Activated naive CD4-positive, alpha-beta T cell treated with anti-CD3 and anti-CD28 coated beads, Interleukin-2, amount 50 U/mL, for 16 hours (primary cell): ENCODE measurements at places on chromosomes 16 and 17.

GRCh38 chr16:81551821-81552304 lies 107.3 kb downstream of the CMIP start:
- no peak for DNase-seq

DNA sequence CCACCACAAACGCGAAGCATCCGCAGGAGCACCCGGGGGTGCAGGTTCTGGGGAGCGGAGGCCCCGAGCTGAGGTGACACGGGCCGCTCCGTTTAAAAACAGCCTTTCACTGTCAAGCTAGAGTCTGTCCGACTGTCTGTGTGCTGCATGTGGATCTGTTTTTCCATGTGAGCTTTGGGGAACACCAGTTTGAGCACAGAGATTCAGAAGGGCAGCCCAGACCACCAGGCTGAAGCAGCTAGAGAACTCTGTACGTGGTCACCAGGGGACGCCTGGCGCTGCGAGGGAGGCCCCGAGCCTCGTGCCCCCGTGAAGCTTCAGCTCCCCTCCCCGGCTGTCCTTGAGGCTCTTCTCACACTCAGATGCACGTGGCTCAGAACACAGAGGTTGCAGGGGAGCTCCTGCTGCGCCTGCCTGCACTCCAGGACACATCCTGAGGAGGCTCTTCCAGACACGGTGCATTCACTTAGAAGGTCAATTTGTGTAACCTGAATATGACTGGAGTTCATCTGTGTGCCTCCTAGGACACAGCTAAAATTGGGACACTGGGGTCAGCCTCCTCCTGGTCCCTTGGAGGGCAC lies 15.7 kb upstream of the FOXK2 start:
- no peak for DNase-seq

GRCh38 chr16:2157480-2158261 lies 2.1 kb downstream of the TRAF7 start:
- no peak for DNase-seq

DNA sequence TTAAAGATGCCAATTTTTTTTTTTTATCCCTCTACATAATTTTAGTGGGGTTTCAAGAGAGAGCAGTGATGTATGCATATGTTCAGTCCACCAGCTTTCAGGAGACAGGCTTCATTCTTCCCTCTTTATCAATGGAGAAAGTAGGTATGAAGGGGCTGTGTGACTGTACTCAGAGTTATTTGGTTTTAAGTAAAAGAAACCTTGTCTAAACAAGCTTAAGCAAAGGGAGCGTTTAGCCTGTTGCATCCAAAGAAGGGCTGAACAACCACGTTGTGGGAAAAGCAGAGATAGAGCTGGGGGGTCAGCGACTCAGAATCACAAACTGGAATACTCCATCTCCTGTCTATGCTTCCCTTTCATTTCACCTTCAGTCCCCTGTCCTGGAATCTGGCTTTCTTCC lies 50.4 kb upstream of the HAS3 start:
- DNase-seq, result no peak

DNA sequence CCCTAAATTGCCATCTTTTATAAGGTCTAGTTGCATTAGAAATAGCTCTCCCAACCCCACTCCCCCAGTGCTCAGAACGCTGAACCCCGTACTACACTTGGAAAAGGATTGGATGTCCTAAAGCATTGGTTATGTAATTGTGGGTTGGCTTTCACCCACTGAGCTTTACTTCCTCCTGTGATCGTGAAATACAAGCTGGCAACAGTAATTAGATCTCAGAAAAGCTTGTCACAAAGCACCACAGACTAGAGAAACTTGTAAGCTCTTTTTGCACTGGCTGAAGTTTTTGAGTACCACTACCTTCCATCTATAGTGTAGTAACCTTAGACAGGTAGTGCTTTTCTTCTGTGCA lies 54.4 kb downstream of the SIAH1 start:
- DNase-seq, result no peak

- DNase-seq, result peak; percentile 44
Observed at GRCh38 chr16:11328172-11329070, 16.8 kb upstream of the RMI2 start.

DNA sequence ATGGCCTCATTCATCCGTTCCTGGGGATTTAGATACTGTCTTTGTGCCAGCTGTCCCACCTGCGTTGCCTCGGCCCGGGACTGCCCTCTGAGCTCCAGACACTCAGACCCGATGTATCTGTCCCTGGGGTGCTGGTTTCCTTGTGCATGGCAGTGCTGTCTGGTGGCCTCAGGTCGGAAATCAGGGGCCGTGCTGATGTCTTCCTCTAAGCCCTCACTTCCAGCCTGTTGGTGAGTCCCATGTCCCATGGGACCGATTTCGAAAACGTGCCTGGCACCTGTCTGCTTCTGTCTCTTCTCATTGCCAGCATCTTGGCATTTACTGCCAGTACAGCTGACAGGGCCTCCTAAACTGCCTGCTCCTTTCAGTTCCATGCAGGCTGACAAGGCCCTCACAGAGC lies 22.1 kb downstream of the NT5M start:
- DNase-seq, result no peak

DNA sequence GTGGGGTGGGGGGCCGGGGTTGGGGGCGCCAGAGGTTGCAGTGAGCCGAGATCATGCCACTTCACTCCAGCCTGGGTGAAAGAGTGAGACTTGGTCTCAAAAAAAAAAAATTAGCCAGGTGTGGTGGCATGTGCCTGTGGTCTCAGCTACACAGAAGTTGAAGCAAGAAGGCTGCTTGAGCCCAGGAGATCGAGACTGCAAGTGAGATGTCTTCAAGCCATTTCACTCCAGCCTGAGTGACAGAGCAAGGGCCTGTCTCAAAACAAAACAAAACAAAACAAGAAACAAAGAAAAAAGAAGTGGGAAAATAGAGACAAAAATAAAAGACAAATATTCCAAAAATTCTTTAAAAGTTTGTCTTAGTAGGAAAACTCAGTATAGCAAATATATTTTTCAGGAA lies 135.1 kb upstream of the CORO6 start:
- no peak for DNase-seq
